Stimulated activated naive CD4-positive, alpha-beta T cell (primary cell): ENCODE measurements at places on chromosomes 6 and 20.

- no peak for DNase-seq
These were observed 27.4 kb upstream of the NOL4L start for GRCh38 chr20:32612351-32613191.

DNA sequence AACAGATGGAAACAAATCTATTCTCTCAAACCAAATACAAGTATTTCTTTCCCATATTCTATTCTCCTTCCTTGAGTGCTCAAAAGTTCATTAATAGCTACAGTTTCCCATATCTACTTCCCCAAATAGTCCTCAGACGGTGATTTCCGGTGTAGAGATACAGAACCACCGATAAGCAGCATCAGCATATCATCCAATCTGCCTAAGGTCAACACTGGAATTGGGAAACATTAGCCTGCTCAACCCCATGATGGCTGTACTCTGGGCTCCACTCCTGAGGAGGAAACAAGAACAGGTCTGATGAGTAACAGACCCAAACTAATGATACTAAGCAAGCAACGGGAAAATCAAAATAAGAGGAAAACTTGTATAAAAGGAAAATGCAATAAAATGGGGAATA is 115.6 kb downstream of the EPB41L2 start:
- no peak for DNase-seq

DNA sequence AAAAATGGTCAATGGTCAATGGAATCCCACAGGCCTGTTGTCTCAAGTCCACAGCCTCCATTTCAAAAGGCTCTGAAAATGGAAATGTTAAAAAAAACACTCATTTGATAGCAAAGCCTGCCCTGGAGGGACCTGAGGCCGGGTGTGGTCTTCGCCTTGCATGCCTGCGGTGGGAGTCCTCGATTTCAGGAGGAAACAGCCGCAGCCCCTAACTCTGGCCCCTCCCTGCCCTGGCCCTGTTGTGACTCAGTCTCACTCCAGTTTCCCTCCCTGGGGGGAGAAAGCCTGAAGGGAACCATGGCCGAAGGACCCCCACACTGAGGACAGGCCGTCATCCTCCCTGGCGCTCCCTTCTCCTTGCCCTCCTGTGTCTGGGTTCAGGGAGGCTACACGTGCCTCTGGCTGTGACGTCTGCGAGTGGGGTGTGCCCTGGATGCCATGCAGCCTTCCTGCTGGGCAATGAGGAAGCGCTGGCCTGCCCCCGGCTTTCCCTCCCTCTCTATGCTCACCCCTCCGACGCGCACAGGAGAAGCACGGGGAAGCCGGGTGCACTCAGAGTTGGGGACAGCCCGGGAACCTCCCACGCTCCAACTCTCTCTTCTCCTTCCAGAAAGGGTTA is 9.2 kb downstream of the BHLHE23 start:
- DNase-seq: no peak

DNA sequence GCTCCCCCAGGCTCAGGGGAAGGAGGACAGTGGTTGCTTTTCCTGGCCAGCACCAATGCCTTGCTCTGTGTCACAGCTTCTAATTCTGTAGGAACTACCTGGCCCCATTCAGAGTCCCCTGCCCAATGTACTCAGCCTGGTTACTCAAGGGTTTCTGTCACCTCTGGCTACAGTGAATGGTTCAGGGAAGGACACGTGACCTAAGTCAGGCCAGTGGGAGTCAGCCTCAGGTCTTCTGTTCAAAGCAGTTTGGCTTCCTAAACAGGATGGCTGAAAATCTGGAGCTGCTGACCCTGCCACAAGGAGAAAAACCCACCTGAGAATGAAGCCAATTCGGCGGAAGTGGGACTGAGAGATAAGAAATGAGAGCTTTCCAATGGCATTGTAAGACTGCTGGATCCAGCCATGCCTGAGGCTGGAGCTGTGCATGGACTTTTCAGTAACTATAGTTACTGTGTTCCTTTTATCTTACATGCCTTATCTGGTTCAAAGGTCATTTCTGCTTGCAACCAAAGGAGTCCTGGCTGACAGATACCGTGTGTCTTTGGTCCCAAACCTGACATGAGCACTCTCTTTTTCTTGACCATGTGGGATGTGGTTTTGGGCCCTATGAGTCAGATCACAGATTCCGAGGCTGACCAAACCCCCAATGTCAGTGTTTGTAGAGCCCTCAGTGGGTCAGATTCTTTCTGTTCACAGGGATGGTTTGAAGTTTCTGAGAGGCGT is 104.3 kb downstream of the SULF2 start:
- DNase-seq: no peak
